ENCODE measurements at places on chromosomes 3 and 15.

DNA sequence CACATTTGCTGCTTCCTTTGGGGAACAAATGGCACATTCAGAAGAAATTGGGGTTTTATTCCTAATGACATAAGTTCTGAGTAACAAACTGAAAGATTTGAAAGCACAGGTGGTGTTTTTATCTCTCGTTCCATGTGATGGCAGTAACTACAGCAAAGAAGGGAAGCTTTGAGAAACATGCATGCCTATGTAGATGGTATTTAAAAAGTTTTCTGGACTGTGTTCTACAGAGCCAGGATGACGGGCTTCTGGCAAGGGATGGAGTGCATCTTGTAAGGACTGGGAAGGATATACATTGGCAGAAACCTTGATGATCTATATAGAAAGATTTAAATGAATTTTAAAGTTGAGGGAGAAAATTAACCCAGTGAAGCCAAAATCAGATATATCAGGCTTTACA lies 362.2 kb upstream of the ROPN1 start:
- DNase-seq = no peak

- no peak for DNase-seq
Measured at GRCh38 chr3:11053926-11054503, 61.5 kb downstream of the SLC6A1 start.

- DNase-seq = peak; percentile 99
Measured at GRCh38 chr3:172129850-172130716, 90.7 kb downstream of the FNDC3B start.

DNA sequence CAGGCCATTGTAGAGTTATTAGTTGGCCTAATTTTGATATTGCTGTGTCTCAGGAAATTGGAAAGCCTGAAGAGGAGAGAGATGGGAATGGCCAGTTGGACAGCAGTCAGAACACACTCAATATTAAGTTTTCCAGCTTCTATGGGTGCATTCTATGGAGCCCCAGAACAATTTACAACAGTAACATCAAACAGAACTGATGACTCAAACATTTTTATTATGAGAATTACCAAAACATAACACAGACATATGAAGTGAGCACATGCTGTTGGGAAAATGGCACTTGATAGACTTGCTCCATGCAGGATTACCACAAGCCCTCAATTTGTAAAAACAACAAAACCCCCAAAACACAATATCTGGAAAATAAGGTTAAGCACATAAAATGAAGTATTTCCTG lies 104.3 kb downstream of the GADL1 start:
- no peak for DNase-seq

DNA sequence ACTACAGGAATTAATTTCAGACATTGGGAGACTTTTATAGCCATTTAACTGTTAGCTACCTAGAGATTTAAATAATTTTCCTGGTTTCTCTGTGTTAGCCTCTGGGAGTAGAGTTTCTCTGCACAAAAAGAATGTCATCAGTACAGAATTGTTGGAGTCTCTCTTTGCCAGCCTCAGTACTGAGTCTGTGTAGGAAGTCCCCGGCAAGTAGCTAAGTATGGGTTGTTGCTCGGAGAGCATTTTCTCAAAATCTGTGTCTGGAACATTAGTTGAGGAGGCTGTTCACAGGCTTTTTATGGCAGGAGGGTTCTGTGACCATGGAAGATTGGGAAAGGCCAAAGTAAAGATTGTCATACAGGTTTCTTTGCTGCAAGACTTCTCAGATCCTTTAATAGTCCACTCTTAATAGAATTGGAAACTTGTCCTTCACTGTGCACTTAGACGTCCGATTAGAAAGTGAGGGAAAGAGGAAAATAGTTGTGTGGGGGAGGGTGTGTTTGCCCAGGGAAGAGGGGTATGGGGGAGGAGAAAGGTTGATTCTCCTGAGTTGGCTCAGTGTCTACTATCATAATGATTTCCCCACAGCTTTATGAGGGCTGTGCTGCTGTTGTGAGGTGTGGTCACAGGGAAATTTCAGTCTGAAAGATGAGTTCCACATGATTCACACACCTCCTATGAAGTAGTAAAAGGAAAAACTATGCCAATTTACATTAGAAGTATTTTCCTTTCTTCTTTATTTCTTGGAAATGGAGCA lies 207.1 kb downstream of the PTPRG start:
- DNase-seq = no peak

DNA sequence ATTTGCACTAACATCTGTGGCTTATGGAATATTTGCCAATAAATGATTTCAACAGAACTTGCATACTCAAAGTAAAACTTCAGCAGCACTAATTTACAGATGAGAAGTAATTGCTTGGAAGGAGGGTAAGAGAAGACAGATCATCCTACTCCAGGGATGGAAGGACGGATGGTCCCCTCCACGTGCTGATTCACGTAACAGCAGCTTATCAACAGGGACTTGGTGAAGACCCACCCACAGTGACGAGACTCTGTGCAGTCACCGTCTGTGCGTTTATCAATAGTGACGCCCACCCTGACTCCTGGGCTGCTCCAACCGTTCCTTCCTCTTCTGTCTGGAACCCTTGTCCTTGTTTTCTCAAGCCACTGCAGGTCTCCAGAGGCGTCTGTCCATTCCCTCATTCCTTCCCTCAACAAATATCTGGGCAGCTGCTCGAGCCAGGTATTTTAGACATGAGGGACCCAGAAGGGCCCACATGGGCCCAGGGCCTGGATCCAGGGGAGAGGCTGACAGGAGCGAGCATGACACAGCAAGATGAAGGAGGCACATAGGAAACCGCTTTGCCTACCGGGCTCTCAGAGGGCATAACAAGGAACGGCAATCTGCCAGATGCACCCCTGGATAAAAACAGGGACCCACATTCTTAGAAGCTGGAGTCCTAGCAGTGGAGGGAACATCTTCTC lies 33.3 kb downstream of the PCSK6 start:
- DNase-seq = no peak

DNA sequence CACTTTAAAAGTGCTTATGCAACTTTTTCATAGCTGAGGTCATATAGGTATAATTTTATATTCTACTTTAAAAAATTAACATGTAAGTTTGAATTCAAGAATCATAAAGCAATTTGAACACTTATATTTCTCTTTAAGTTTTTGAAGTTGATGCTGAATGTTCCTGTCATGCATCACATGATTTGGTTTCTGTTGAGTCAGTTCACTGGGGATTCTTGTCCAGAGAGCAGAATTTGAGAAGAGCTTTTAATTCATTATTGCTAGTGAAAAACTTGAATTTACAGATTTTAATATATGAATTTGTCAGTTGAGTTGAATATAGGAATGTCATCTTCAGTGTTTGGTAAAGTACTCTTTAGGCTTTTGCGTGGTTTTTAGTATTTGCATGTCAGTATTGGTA lies 7.9 kb downstream of the SLC25A26 start:
- DNase-seq = no peak

- no peak for DNase-seq
Measured at GRCh38 chr15:61720197-61720704, 340.0 kb downstream of the VPS13C start.

GRCh38 chr3:98573181-98573728 lies 20.2 kb downstream of the CPOX start:
- peak; percentile 54 for DNase-seq

- no peak for DNase-seq
Measured at GRCh38 chr15:51205050-51205975, 110.6 kb upstream of the TNFAIP8L3 start.

DNA sequence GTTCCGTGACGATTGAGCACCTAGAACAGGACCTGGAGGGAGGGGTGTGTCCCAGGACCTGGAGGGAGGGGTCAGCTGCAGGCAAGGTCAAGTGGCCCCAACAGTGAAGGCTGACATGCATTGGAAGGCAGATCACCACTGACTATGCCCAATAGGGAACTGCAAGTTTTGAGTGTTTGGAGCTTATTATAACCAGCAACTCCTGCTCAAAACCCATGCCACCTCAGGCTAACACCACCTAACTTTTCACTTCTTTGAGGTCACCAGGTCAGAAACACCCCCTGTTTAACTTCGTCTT lies 93.1 kb downstream of the MYLK start:
- DNase-seq = no peak

GRCh38 chr3:184688251-184688881 lies 23.5 kb downstream of the MAGEF1 start:
- DNase-seq = peak; percentile 51

- DNase-seq = peak; percentile 18
Measured at GRCh38 chr3:191761906-191762305, 300.9 kb downstream of the PYDC2 start.

- no peak for DNase-seq
Measured at GRCh38 chr3:179503152-179503551, 51.9 kb upstream of the GNB4 start.

GRCh38 chr15:51189669-51190385 lies 95.1 kb upstream of the TNFAIP8L3 start:
- DNase-seq = no peak

DNA sequence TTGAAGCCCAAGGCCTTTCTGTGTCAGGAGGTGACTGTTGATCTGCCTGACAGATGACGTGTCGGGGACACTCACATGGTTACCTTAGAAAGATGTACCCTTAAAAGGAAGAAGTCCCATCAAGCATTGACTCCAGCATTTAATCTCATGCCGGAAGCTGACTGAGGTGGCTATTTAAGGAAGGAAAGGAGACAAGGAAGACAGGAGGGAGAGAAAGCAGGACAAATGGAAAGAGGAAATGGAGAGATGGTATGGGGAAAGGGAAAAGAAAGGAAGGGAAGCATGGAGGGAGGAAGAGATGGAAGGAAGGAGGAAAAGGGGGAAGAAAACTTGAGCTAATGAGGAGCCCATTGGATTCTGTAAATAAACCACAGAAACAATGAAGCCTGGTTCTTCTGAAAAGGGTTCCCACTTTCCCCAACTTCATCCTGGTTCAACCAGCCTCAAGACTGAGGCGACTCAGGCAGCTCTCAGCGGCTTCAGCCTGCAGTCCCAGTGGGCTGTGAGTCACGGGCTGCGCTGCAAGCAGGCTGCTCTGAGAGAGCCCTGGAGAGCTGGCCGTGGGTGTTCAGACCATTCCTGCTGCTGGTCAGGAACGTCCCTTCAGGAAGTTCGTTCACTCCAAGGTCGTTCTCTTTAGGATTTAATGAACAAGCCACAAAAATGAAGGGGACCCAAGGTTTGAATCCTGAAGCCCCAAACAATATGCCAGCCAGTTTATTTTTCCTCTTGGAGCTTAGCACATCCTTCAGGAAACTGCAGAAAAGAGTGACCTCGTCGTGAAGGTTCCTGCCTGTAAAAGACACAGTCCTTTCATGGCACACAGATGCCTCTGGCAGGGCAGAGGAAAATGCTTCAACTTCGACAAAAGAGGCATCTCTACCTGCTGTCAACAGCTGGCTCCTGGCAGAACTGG lies 69.6 kb upstream of the THBS1 start:
- DNase-seq = peak; percentile 86

- no peak for DNase-seq
Measured at GRCh38 chr15:72764656-72765055, 18.9 kb downstream of the ADPGK start.

- peak; percentile 69 for DNase-seq
Measured at GRCh38 chr3:57091521-57092273, 31.2 kb downstream of the SPATA12 start.

- no peak for DNase-seq
Measured at GRCh38 chr15:89766357-89767311, 9.5 kb upstream of the MESP2 start.

GRCh38 chr3:133379926-133380325 lies 19.9 kb upstream of the BFSP2 start:
- no peak for DNase-seq

- DNase-seq = peak; percentile 11
Measured at GRCh38 chr3:15055019-15055557, 10.0 kb downstream of the MRPS25 start.

DNA sequence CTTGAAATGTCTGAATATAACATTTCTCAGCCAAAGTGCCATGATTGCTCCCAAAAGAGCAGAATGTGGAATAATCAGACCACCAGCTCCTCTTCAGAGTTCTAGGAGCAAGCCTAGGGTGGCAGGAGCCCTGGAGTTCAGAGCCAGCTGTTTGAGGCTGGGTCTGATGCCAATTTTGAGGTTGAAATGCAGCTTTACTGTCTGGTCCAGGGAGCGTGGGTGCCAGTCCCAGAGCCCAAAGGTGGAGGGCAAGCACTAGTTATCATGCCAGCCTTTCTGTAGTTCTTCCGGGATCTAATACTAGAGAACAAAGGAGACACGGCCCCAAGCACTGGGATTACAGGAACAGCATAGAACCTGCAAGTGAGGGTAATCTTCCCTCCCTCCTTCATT lies 69.3 kb downstream of the TNFAIP8L3 start:
- DNase-seq = no peak

- no peak for DNase-seq
Measured at GRCh38 chr3:167808910-167809309, 73.4 kb downstream of the SERPINI1 start.

- peak; percentile 80 for DNase-seq
Measured at GRCh38 chr3:159668990-159669476, 319.6 kb upstream of the IL12A start.

GRCh38 chr15:32041294-32041693 lies 11.0 kb downstream of the CHRNA7 start:
- DNase-seq = no peak

DNA sequence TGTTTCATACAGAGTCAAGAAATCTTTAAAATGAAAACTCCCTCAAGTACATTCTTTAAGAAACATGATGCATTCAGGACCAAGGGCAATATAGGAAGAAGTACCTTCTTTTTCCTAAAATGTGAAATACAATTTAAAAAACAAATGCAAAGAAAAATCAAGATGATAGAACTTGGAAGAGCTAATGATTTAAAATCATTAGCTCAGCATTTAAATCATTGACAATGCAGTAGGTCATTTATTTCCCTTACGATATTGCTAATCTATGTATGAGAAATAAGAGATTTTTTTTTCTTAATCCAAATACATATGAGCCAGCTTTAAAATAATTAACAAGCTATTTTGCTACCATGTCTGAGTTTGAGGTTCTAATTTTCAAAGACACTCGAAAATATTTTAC lies 105.5 kb downstream of the HHLA2 start:
- DNase-seq = no peak

DNA sequence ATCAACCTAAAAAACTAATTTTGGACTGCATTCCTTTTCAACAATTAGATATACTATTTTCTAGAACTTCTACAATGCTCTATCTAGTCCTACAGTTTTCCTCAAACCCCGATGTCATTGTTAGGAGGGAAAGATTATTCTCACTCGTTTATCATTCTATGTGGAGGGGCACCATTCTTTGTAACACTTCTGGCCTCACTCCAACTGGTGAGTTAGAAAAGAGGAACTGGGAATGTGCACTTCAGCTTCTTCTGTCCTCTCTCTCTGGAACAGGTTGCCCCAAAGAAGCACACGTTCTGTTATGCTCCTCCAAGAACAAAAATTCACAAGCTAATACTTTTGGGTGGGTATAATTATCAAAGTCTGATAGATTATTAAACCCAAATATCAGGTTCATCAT lies 137.9 kb downstream of the UACA start:
- no peak for DNase-seq

GRCh38 chr3:112736386-112736785 lies 95.4 kb upstream of the CCDC80 start:
- DNase-seq = no peak

- no peak for DNase-seq
Measured at GRCh38 chr15:35810007-35810406, 264.0 kb upstream of the DPH6 start.

DNA sequence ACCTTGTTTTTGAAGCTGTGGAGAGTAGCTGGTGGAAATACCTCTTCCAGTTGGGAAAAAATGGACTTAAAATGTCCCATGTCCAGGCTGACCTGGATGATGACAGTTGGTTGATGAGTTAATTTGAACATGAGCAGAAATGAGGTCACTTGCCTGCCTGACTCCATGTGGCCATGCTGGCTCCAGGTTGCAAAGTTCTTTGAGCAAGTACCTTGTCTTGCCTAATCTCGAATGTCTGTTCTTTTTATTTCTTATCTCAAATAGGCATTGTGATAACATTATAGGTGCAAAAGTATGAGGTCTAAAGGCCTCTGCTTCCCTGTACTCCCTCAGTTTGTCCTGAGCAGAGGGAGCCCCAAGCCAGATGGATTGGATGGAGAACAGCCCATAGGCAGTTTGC lies 9.0 kb downstream of the MAPKBP1 start:
- DNase-seq = no peak
